ENCODE measurements at places on chromosomes 2 and 18.

DNA sequence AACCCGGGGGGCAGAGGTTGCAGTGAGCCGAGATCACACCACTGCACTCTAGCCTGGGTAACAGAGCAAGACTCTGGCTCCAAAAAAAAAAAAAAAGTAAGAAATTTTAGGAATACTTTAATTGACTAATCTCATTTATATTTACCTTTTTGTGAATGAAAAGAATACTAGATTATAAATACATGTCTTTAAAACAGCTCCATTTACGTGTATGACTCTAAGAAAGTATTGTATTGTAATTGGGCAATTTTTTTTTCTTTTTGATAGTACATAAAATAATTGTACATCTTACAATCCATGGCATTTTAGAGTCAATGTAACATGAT lies 8.0 kb downstream of the IL36A start:
- DNase-seq: no peak

DNA sequence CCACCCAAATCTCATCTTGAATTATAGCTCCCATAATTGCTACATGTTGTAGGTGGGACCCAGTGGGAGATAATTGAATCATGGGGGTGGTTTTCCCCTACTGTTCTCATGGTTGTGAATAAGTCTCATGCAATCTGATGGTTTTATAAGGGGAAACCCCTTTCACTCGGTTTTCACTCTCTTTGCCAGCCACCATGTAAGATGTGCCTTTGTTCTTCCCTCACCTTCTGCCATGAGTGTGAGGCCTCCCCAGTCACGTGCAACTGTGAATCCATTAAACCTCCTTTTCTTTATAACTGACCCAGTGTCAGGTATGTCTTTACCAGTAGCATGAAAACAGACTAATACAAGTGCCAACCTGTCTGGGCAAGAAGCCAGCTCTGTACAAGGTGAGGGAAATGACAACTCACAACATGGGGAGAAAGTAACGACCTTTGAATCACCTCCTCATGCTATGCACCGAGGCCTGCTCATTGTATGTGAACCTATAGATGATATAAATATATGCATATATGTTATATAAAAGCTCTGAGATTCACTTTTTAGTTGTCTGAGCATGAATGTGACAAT lies 162.2 kb downstream of the ALPK2 start:
- no peak for DNase-seq

- DNase-seq: no peak
Measured at GRCh38 chr18:11861583-11862288, 10.5 kb downstream of the CHMP1B start.

DNA sequence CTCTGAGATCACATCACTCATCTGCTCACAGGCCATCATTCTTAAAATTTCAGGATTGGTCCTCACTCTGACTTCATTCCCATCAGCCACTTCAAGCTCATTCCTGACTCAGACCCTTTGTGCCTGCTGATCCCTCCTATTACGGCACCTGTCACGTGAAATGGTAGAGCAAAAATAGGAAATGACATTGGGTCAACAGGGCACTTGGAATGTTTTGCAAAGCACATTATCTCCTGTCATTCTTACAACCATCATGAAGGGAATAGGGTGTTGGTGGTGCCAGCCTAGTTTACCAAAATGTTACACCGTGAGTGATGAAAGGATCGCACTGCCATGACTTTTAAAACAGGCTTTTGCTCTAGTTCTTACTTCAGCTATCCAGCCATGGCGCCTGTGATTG lies 61.1 kb downstream of the EIF5B start:
- DNase-seq: no peak

GRCh38 chr2:172928756-172929155 lies 146.9 kb upstream of the MAP3K20 start:
- no peak for DNase-seq

- DNase-seq: no peak
Measured at GRCh38 chr2:172931256-172931894, 144.3 kb upstream of the MAP3K20 start.

- no peak for DNase-seq
Measured at GRCh38 chr2:240717181-240717641, 25.5 kb downstream of the AQP12A start.

DNA sequence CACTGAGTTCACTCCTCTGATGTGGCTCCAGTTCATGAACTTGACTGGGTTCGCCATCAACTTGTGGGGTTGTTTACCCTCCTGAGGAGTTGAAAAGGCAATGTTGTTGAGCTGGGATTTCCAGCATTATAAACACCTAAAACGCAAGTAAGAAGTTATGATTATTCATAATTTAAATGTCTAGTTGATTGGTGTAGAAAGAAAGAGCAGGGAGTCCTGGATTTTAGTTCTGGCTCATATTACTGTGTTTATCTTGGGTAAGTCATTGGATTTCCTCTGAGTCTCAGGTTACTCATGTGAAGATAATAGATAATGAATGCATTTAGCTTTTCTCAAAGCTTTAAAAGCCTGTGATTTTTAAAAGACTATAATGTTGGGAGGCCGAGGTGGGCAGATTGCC lies 438.0 kb upstream of the CDH20 start:
- no peak for DNase-seq

- no peak for DNase-seq
Measured at GRCh38 chr2:164810843-164811242, 30.8 kb downstream of the COBLL1 start.

- no peak for DNase-seq
Measured at GRCh38 chr18:36381075-36381474, 83.6 kb downstream of the FHOD3 start.

GRCh38 chr18:53093636-53094035 lies 753.6 kb downstream of the DCC start:
- DNase-seq: no peak

DNA sequence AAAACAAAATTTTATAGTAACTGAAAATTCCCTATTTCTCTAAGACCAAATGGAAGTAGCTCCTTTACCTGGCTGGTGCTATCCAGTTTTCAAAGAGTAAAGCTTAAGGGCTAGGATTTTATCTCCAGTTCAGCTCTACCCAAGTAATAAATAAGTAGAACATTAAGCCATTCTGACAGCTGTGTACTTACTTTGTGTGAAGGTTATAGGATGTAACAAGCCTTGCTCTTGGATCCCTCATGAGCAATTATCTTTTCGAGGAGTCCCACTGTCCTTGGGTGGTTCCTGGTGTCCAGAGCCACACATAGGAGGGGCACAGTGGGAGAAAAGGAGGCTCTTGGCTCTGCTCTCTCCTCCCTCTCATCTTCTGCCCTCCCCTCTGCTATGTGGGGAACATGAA lies 45.5 kb downstream of the KIF5C start:
- no peak for DNase-seq

DNA sequence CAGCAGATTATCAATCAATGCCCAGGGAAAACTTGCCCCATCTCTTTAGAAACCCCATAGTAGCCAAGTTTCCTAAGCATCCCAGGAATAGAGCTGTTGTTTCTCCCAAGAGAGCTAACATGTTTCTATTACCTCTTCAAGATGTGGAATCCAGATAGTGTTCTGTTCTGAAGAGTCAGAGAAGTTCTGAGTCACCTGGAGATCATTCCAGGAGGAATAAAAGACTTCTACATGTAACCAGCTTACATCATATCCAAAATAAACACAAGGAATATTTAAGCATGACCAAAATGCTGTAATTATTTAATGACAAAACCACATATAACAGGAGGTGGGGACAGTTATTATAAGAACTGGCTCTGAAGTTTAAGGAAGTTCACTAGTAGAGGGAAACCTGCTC lies 51.0 kb upstream of the GORASP2 start:
- DNase-seq: no peak

DNA sequence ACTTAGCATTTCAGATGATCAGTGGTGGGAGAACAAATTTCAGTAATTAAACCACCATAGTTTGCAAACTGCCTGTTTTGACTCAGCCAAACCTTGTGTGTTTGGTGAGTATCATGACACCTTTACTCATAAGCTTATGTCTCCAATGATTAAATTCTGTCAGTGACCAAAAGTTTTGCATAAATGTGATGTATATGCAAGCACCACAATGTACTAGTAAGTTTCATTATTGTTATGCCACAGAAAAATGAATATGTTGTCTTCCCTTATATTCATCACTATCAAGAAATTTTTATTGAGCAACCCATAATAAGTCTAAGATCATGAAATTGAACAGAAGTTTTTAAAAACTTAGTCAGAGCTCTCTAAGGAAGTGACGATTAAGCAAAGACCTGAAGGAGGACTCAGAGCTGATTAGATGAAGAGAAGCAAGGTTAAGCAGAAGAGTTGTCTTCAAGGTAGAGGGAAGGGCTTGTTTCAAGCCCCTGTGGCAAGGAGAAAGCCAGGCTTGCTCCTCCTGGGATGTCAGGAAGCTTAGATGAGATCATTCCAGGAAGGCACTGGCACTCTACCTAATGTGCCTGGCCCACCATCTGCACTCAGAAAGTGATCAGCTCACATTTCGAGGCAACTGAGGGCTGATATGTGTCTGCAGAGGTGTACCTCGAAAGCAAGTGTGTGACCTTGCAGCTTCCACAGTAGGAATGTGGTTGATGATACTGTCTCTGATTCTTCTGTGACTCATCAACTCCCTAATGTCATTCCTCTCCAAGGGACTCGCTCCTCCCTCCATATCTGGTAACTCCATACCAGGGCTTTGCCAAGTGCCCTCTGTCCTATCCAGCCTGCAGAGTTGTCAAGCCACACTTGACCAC lies 54.7 kb downstream of the KCTD18 start:
- DNase-seq: no peak

DNA sequence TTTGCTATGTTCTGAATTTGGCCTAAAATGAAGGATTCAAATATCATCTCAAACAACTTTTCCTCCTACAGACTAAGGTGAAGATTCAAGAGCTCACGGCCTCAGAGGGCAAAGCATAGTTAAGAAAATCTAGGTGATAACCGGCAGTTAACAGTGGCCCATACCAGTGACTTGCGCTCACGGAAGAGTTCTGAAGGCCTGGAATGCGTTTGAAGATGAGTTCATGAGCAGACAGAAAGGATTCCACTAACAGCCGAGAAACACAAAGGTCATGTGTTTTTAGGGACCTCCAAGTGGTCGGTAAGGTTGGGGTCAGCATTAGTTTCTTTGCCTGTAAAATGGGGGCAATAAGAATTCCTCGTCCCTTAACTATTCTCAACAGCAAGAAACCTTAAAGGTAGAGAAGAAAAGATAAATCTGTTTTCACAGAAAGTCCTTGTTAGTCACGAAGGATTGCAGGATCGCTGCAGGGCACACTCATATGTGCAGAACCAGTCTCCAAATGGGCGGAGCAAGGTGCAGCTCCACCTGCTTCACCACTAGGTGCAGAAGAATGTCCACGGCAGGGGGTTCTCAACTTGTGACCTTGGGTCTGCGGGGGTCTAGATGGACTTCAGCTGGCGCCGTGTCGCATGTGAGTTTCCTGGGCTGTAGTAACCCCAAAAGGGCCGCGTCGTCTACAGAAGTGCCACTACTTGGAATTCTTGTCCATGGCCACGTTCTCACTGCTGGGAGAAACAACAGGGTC lies 708 bp upstream of the RPIA start:
- no peak for DNase-seq

GRCh38 chr2:173195100-173195499 lies 119.5 kb downstream of the MAP3K20 start:
- DNase-seq: no peak

DNA sequence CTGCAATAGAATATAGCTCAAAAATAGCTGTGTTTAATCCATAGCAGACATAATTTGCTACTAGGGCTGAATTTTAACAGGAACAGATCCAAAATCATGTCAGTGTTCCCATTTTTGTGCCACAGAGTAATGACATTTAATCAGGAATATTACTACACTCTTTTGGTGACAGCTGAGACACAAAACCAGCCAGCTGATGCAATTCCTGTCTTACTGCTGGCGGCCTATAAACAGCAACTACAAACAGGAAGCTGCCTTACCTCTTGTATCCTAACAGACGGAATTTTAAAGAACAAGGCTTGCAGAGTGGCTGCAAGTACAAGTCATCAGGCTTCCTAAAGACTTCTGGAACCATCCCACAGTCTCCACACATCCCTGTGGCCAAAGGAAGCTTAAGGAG lies 218.1 kb downstream of the ZNF521 start:
- no peak for DNase-seq

DNA sequence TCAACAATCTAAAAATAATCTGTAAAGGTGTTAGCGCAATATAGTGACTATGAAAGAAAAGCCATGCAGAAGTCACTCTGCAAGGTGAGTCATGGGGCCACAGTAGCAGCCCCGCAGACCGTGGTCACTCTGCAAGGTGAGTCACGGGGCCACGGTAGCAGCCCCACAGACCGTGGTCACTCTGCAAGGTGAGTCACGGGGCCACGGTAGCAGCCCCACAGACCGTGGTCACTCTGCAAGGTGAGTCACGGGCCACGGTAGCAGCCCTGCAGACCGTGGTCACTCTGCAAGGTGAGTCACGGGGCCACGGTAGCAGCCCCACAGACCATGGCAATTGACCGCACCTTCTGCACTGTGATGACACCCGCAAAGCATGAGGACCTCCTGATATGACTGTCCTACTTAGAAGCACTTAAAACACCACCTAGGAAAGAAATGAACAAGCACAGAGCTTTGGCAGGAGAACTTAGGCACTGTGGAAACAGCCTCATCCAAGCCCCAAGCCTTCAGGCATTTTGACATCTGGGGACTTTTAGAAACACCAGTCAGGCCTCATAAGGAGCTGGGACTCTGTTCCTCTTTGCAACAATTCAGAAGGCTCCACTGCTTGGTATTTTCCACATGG lies 70.1 kb downstream of the LDLRAD4 start:
- DNase-seq: no peak

- DNase-seq: no peak
Measured at GRCh38 chr2:187879491-187879890, 325.3 kb upstream of the TFPI start.

DNA sequence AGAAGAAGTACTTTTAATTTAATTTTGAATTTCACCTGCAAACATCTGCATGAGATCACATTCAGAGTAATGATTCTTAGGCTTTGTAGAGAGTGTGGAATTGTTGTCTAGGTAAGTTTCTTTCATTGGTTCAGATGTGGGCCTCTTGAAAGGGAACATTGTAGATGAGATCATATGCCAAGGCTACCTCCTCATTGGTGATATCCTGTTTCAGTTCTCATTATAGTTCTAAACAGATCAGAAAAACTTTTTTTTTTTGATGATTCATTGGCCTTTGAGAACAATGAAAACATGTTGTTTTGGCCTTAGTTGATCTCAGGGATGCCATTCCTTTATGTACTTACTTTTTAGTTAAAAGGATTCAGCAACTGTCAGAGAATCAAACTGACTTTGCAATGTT lies 44.5 kb downstream of the EML6 start:
- DNase-seq: no peak

GRCh38 chr2:230891064-230891463 lies 26.3 kb downstream of the ITM2C start:
- no peak for DNase-seq

- DNase-seq: no peak
Measured at GRCh38 chr2:99488539-99489062, 1.2 kb downstream of the REV1 start.

- DNase-seq: no peak
Measured at GRCh38 chr2:232484628-232485347, 2.8 kb downstream of the ECEL1 start.

DNA sequence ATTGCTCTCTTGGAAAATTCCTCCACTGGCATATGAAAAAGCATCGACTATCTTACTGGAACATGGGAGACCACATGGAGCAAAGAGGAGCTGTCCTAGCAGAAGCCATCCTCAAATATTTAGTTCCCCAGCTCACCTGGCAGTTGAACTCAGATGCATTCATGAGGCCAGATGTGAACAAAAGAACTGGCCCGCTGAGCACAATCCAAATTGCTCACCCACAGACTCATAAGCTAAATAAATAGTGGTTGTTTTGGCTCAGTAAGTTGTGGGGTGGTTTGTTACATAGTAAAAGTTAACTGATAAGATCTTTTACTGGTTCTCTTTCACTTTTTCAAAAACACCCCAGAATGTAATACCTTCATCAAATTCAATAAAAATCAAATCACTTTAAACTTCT lies 108.6 kb upstream of the CWC22 start:
- no peak for DNase-seq

Data from GF-D8 (cell line).